ENCODE measurements at places on chromosomes 4 and X.

- no peak for DNase-seq
These were observed 194.4 kb upstream of the ANK2 start for GRCh38 chr4:112855058-112855457.

DNA sequence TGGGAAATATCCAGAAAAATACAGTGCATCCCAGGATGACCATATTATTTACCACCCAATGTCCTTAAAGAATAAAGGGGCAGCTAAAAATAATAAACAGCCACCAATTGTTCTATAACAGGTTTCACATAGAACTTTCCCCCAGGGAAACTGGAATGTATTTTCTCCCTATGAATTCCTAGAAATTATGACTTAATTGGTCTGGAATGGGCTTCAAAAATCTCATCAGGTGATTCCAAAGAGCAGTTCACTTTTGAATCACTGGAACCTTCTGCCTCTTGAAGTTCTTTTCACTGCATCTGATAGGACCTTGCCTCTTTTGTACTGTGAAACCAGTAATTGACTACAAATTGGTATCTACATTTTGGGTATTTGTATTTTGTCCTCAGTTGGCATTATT lies 119.3 kb downstream of the ZNF330 start:
- no peak for DNase-seq

DNA sequence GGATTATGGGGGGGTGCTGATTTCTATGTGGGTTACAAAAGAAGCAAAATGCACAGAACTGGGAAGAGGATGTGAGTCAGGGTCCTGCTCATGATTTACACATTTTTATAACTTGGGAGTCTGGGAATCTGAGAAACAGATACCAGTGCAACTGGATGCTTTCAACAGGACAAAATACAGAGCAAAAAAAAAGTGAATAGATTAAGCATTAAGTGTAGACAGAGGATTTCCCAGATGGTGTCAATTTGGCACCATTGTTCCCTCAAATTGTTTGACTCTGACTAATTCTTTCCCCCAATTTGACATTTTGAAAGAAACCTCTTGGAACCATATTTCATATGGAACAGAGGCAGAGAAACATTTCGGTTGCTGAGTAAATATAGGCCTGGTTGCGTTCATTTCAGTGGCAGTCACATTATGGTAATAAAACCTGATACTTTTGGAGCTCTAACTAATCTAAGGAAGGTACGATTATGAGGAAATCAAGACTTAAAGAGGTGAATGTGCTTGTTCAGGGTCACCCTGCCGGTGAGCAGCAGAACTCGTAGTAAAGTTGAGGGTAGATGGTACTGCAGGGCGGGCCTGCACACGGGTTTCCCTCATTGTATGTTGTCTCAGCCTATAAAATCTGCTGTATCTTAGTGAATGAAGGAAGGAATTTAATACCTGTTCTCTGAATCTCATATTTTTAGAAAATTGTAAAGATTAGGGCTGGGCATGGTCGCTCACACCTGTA lies 18.7 kb upstream of the CDKL5 start:
- DNase-seq, result no peak

DNA sequence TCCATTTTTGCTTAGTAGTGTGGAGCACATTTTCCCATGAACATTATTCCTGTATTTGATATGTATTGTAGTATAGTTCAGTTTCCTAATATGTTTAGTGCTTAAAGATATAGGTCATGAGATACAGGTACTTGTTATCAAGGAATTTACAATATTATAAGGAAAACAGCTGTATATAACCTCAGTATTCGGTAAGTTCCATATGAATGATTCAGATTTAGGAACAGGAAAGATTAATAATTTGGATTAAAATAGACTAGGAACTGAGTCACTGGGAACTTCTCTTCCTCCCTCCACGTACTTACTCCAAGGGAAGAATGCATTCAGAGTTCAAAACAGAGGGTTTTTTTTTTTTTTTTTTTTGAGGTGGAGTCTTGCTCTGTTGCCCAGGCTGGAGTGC lies 20.0 kb downstream of the DIAPH2 start:
- no peak for DNase-seq

DNA sequence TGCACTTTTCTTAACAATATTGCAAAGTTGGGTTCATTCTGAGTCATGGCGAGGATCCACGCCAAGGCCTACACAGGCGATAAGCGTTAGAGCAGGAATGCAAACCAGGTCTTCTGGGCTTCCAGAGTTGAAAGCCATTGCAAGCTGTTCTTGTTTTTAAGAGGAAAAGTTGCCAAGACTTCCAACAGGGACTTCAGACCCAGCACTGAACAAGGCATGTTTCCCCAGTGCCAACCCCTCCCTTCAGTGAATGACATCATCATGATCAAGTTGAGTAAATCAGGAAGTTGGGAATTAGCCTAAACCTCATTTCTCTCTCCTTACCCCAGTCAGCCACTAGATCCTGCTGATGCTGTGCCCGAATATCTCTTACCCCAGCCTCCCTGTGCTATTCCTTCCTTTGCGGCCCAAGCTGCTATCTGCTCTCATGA lies 355.1 kb downstream of the HS3ST1 start:
- DNase-seq, result no peak

- no peak for DNase-seq
These were observed 515.0 kb downstream of the INPP4B start for GRCh38 chr4:142331132-142331531.

- DNase-seq, result no peak
These were observed 112.0 kb downstream of the CFAP299 start for GRCh38 chr4:80447493-80447892.

DNA sequence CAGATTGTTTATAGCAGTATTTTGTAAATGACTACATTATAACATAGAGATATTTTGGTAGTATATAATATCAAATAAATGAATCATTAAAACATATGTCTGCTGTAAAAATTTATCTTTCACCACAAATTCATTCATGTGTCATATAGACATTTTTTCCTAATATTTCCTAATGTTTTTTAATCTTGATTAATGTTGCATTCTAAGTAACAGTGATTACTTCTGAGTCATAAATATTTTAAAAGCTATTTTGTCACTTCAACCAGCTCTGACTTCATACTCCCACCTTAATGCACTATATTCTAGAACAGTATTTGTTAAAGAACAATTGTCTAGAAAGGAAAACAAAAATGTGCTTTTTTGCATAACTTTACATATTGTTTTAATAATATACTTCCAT lies 904.6 kb downstream of the CCSER1 start:
- no peak for DNase-seq

Measured in NCI-H1092 treated with DMSO at 0.1 percent for 48 hours (cell line).